ENCODE measurements at places on chromosomes 5 and 9.

DNA sequence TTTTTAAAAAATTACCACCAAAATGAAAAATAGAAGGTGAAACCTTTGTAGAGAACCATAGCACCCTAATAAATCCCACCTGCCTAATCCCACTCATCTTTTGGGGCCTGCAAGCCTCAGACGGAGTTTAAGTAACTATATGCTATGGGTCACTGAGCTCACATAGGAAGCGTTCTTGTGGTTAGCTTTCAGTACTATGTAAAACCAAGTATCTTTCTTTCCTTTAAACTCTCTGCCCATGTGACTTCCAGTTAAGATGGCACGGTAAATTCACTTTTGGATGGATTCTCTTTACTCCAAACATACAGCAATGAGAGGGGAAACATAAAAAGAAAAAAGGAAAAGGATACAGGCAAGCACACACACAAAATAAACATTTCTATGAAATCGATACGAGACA is 50.9 kb downstream of the FANCC start:
- no peak for DNase-seq

GRCh38 chr5:109992264-109992915 is 302.7 kb downstream of the MAN2A1 start:
- no peak for DNase-seq

DNA sequence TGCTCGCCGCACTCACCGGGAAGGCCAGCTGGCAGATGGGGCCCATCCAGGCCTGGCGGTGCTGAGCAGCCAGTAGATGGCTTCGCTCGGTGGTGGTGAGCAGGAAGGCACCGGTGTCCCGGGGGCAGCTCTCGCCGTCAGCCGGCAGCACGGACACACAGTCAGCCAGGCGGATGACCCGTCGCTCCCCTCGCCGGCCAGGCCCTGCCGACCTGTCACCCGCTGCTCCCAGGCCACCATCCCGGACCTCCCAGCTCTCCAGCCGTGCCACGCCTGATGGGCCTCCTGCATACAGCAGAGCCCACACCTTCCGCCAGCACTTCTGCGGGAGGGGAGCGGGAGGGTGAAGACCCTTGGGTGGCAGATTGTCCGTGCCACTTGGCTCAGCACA is 1.4 kb downstream of the DOK3 start:
- no peak for DNase-seq

GRCh38 chr5:147576646-147577535 is 67.0 kb upstream of the DPYSL3 start:
- DNase-seq: no peak

GRCh38 chr9:128094166-128094949 is 26.3 kb downstream of the SLC25A25 start:
- DNase-seq: peak; percentile 92

DNA sequence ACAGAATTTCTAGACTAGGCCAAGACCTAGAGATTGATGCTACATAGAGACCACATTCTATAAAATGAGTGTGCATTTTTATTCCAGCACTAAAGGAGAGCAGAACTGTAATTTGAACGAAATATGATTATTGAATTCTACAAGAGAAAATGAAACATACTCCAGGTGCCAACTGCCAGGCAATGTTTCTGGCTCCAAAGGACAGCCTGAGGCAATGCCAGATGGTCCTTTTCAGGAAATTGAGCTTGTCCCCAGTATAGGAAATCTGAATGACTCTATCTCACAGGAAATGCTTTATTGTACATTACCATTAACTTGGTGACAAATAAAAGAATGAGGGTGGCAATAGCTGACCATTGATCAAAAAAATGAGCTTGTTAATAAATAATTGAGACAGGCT is 28.8 kb upstream of the RASGRF2 start:
- no peak for DNase-seq

- DNase-seq: no peak
Observed at GRCh38 chr5:81393783-81394718, at the start of gene ACOT12. Gene ACOT12 (minus strand): TSS chr5:81394134. CDS start chr5:81394114, 20 bp downstream.

GRCh38 chr9:107208121-107208520 is 75.0 kb upstream of the RAD23B start:
- no peak for DNase-seq
